ENCODE measurements at places on chromosomes 2 and 18.

DNA sequence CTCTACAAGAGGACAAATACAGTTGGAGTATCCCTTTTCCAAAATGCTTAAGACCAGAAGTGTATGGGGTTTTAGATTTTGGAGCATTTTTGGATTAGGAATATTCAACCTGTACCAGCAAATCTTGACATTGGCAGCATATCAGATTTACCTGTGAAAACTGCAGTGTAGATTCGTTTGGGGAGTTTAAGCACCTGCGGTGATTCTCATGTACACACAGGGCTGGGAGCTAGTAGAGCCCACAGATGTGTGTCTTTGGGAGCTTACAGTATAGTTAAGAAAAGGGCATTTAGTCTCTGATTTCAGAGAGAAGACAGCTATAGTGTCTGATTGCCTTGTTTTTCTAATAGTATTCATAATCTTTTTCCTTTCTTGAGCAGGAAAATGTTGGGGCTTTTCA, 30.1 kb downstream of the PTCD3 start:
- no peak for DNase-seq

- DNase-seq: no peak
Measured at GRCh38 chr18:26003356-26003755, 87.1 kb downstream of the SS18 start.

DNA sequence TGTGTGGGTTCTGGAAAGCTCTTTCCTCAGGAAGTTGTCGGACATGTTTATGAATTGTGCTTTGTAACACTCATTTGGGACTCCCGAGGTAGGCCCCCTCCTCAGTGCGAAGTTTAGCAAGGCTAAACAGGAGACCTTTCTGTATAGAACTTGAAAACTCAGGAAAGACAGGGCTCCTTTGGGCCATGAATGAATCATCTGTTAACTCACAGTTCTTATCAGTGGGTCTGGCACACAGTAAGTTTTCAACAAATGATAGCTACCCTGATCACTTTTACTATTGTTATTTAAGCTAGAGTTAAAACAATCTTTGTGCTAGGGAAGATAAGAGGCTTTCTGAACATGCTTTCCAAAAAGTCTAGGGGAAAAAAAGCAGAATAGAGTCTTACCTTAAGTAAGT, 430.5 kb upstream of the ETAA1 start:
- no peak for DNase-seq

GRCh38 chr18:47586418-47587070, 335.1 kb upstream of the SKOR2 start:
- DNase-seq: no peak

- no peak for DNase-seq
Measured at GRCh38 chr2:100106460-100106859, 35.9 kb downstream of the AFF3 start.

GRCh38 chr2:96315400-96316071, 9.6 kb upstream of the ITPRIPL1 start:
- DNase-seq: peak; percentile 45

- DNase-seq: no peak
Measured at GRCh38 chr2:95307036-95307435, 9.9 kb downstream of the KCNIP3 start.

GRCh38 chr2:177886824-177887223, 185.8 kb downstream of the PDE11A start:
- DNase-seq: no peak

DNA sequence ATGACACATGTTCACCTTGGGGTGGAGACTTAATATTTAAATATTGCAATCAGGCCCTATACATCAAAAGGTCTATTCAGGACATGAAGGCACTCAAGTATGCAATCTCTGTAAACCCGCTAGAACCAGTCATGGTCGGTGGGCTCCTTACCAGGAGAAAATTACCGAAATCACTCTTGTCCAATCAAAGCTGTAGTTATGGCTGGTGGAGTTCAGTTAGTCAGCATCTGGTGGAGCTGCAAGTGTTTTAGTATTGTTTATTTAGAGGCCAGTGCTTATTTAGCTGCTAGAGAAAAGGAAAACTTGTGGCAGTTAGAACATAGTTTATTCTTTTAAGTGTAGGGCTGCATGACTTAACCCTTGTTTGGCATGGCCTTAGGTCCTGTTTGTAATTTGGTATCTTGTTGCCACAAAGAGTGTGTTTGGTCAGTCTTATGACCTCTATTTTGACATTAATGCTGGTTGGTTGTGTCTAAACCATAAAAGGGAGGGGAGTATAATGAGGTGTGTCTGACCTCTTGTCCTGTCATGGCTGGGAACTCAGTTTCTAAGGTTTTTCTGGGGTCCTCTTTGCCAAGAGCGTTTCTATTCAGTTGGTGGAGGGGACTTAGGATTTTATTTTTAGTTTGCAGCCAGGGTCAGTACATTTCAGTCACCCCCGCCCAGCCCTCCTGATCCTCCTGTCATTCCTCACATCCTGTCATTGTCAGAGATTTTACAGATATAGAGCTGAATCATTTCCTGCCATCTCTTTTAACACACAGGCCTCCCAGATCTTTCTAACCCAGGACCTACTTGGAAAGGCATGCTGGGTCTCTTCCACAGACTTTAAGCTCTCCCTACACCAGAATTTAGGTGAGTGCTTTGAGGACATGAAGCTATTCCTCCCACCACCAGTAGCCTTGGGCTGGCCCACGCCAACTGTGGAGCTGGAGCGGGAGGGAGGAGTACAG, 108.1 kb downstream of the XRCC5 start:
- no peak for DNase-seq

GRCh38 chr2:85702172-85702571, 8.0 kb downstream of the GNLY start:
- no peak for DNase-seq

DNA sequence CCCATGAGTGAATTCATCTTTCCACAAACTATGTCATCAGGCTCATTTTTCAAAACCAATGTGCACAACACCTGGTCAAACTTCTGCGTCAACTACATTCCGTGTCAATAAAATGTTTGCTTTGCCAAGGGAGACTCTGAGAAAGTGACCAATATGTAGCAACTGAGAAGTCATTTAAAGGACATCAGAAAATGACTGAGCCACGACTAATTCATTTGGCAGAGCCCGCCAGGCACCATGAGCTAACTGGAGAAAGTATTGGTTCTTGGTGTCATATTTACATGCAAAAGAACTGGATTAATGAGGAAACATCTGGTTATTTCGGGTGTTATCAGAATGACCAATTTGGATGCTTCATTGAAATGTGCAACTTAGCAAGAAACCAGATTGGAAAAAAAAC, 7.2 kb downstream of the RND3 start:
- DNase-seq: no peak

- peak; percentile 82 for DNase-seq
Measured at GRCh38 chr2:10072656-10073480, 7.3 kb downstream of the CYS1 start.

DNA sequence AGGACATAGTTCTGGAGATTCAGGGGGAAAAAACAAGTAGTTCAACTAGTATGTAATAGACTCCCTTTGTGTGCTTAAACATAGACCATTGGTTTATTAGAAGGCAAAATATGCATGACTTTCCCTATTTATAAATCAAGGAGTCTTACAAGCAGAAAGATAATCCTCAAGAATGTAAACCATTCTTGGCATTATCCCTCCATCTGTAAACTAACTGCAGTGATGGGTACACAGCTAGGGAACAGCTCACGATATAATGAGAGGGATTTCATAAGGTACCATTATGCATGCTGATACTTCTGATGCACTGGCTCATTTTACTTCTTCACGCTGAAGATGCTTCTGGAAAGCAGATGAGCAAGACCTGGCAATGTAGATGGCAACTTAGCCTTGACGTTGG, 878 bp downstream of the FBXO15 start:
- no peak for DNase-seq

DNA sequence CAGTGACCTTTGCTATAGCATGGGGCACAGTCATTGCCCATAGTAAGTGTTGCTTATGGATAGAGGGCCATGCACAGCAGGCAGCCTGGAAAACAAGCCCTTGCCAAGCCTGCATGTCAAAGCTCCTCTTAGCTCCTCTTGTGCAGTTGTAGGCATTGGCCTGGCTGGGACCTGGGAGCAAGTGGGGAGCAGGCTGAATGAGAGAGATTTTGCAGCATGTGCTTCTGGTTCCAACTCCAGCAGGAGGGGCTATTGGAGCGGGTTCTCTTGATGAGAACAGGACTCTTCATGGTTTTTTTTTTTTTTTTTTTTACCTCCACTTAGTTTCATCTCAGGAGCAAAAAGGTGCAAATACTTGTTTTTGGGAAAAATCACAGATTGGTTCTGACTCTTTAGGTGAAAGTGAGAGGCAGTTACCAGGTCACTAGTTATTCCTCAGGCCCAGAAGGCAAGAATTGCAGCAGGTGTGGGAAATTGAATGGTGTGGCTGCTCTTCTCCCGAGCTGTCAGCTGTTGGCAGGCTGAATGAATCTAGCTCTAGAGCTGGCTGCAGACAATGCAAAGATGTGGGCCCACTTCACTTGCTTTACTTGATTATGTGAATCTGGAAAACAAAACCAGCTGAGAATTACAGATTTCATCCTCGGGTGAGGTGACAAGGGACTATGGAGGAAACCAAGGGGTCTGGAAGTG, 95.9 kb downstream of the MAP4K4 start:
- DNase-seq: no peak

- no peak for DNase-seq
Measured at GRCh38 chr2:9548506-9548905, 7.1 kb downstream of the ADAM17 start.

- no peak for DNase-seq
Measured at GRCh38 chr2:195590199-195590860, 66.7 kb upstream of the SLC39A10 start.

GRCh38 chr2:240644859-240645301, 19.6 kb downstream of the GPR35 start:
- DNase-seq: no peak

Measured in CD4-positive, alpha-beta T cell treated with Interleukin-6 at 100 ng/mL for 8 hours (primary cell).